ENCODE measurements at places on chromosomes 5 and 9.
A peak's percentile ranks its signal among the peaks of the same experiment; 100 is the strongest.

DNA sequence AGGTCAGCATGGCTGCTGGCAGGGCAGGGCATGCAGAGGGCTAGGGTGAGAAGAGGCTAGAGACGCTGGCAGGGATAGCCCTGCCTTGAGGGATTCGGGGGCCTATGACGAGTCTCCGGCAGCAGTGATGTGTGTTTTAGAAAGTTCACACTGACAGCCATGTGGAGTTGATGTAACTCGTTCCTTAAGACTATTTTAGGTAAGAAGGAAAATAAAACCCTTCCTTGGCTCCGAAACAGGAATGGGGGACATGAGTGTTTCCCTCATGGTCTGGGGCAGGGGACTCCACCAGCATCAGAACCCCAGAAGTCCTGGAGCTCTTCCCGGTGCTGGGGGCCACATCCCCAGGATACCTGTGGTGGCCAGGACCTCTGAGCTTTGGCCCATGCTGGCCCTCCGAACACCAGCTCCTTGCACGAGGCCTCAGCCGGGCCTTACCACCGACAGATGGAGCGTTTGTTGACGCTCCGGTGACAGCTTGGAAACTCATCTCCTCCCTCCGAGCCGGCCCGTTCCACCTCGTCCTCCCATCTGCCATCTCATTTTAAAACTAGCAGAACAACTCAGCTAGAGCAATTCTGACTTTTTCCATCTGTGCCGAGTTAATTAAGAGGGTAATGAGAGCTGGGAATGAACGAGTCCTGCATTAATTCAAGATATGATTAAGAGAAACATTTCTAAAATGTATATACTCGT is 337.7 kb downstream of the CDK5RAP2 start:
- DNase-seq = no peak

DNA sequence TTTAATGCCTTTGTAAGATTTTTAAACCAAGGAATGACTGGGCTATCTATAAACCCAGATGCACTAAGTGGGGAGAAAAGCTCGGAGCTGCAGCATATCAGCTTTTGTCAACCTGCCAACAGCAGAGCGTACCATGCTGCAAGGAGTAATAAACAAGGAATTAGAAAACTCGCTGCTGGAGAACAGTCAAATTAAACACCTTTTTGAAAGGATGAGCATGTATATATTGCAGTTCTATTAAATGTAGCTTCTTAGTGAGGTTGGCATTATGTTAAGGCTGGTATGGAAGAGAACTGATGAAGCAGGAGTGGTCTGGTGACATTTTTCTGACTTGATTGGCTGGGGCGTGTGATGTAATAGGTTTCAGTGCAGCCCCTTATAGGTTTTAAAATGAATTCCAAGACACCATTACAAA is 74.7 kb downstream of the PIK3R1 start:
- DNase-seq = no peak

DNA sequence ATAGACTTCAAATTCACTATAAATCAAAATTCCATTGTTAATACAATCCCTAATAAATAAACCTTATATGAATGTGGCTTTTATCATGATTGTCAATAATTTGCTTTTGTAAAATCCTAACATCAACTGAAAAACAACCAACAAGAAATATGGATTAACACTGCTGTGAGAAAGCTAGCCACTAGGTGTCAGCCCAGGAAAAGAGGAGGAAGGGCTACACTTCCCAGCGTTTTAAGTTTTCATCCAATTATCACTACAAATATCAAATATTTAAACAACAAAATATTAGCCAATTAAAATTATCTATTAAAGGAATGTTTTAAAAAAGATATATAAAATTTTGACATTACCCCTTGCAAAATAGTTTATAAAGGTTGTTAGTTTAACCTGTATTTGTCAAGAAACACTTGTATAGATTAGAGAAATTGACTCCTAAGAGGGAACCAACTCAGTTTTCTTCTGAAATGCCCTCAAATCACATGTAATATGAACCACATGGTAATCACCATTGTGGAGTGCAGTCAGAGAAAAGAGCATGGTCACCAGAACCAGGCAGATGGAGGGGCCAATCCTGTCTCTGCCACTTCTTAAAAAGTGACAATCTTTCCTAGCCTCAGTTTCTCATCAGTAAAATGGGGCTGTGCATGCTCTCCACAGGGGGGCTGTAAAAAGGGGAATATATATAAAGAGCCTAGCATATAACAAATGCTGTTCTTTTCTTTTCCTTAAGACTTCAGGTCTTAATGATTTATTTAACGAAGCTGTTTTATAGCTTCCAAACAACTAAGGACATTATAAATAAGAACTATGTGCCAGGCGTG is 188.2 kb downstream of the CRB2 start:
- DNase-seq = peak; percentile 14

DNA sequence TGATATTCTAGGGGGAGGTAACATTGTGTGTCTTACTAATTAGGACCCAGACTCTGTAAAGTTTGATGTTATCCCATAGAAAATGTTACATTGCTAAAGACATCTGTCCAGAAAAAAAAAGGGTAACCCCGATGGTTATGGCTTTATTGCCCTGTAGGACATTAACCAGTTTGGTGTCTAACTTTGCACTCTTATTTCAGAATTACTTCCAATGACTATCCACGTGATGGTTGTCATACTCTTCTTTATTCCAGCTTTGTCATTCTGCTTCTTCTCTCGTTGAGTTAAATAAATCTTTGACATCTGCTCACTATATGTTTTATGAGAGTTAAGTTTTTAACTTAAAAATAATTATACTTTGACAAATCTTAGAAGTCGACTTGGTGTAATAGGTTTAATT is 180.4 kb upstream of the ANKRD55 start:
- no peak for DNase-seq

GRCh38 chr5:149528281-149529060 is 22.8 kb downstream of the CSNK1A1 start:
- DNase-seq = no peak
